GM23248 (cell line): ENCODE measurements at places on chromosomes 7 and 10.

- no peak for DNase-seq
Measured at GRCh38 chr7:98640375-98640774, 23.3 kb downstream of the NPTX2 start.

GRCh38 chr10:36358736-36359135, 716.6 kb upstream of the FZD8 start:
- DNase-seq: no peak

DNA sequence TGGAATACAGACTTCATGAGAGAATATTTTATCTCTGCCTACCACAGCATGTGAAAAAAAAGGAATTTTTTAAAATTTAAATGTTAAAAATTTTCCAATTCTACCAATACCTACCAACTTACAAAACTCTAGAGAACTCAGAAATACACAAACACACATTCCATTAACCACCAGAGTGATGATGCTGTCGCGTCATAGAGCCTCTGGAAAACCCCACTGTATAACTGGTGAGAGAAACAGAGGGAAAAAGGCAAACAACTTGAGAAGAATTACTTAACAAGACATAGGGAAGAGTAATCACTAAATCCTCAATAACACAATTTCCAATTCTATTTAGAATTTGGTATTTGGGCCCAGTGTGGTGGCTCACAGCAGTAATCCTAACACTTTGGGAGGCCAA, 6.2 kb upstream of the SPOCK2 start:
- DNase-seq: no peak

- peak; percentile 79 for DNase-seq
Measured at GRCh38 chr7:55964261-55965099, at the start of gene NIPSNAP2. Gene NIPSNAP2, plus strand, starts transcription at chr7:55964585. Its CDS starts 25 bp downstream, at chr7:55964610.

DNA sequence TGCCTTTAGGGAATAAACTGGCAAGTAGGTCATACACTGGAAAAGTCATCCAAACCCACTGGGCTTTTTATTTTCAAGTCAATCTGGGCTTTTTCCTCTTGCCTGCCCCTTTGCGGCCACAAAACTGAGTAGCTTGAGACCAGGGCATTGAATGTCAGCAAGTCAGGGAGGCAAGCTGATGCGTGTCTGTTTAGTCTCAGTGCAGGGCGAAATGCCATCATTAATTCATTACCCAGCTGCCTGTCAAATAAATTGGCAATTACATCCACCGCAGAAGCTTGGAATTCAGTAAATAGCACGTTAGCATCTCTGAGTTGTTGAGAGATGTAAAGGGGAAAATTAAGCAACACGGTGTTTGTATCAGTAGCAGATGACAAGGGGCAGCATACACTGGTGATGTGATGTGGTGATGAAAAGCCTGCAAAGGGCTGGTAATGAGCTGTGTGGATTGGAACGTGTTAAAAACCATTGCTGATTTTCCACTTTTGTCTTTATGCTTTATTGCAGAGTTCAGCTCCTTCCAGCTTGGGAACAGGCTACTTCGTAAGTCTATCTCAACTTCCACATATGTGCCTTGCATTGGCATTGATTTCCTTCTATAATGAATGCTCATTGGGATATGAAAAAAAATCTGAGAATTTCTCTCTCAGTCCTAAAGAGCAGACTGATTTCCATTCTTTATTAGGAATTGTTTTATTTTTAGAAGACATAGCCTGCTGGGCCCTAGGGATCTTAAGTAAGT, 535.9 kb downstream of the AUTS2 start:
- no peak for DNase-seq

- no peak for DNase-seq
Measured at GRCh38 chr10:108894402-108895301, 1028.7 kb downstream of the XPNPEP1 start.

DNA sequence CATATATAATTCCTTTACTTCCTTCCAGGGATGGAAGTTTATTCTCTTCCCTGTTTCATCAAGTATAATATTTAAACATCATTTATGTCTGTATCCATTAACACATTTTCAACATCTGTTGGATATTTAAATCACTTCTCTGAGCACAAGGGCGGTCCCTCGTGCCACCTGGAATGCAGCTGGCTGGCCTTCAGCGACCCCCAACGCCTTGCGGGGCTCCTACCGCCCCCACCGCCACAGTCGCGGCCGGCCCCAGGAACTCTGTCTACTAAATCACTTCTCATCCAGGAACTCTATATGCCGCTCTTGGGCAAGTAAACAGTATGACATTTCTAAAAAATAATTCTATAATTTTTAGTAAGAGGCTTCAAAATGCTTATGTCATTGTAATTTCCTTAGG, 221.1 kb upstream of the PTN start:
- no peak for DNase-seq

DNA sequence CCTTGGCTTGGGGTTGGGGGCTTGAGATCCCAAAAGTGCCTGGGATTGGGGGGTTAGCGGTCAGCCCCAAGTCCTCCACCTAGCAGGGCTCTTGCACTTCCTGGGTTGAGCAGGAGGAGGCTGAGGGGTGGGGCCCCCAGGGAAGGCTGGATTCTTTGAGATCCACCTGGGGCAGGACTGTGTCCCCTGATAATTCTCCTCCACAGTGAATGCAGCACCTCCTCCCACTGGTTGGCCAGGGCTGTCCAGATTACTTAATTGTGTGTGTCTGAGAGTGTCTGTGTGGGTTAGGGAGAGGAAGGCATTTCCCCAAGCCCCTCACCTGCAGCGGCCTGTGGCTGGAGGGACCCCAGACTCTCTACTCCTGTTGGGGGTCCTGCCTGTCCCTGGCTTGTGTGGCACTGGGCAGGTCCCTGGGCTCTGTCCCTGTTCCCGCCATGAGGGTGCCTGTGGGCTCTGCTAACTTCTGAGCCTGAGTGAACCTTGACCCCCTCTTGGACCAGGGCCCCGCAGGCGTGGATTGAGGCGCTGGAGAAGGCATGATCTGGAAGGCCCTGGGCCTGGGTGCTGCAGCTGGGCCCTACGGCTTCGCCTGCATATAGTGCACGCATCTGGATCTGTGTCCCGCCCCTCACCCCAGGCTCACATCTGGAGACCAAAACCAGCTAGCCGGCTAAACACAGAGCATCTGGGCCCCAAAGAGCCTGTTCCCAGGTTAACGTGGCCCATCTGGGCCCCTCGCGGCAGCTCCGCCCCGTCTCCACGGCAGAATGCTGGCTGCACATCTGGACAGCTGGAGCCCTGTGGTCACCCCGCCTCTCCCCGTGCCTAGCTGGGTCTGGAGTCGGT, 10.4 kb downstream of the TMEM270 start:
- DNase-seq: no peak

- no peak for DNase-seq
Measured at GRCh38 chr7:84924353-84924752, 262.5 kb downstream of the SEMA3D start.

DNA sequence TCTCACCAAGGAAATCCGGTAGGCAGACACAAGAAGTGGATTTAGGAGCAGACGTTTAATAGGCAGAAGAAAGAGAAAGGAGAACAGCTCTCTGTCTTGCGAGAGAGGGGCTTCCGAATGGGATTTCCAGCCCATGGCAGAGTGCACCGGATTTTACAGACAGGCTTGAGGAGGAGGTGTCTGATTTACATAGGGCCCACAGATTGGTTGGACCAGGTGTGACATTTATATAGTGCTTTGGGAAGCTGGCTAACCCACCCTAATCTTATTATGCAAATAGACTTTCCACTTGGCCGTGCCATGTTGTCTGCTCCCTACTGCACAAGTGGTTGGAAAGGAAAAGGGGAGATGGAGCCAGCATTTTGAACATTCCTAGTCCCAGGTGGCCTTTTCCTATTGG, 57.8 kb downstream of the ANKMY2 start:
- DNase-seq: no peak

GRCh38 chr10:80662429-80663261, 124.9 kb downstream of the SH2D4B start:
- DNase-seq: peak; percentile 84

DNA sequence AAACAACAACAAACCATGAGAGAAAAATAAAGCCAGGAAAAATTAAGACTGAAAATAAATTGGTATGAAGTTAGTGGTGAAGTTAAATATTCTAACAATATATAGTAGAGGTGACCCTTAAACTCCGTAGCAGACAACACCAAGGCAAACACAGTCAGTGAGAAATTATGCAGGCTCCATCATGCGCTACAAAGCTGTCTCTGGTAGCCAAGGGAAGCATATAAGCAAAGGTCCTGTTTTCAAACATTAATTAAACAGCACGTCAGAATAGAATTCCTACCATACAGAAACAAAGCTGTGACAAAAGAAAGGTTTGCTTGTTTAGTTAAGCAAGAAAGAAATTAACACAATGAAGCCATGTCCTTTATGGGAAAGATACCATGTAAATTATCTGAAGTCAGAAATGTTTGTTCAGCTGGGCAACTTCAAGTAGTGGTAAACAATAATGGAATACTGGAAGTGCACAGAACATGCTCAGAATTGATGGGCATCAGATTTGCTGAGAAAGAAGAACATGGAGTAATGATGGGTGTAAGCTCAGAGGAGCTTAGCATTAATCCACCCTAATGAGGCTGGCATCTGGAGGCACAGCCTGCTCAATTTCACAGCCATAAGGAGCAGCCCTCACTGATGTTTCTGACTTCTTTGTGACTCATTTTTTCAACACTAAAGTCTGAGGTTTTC, 75.7 kb downstream of the IGF2BP3 start:
- DNase-seq: peak; percentile 60

DNA sequence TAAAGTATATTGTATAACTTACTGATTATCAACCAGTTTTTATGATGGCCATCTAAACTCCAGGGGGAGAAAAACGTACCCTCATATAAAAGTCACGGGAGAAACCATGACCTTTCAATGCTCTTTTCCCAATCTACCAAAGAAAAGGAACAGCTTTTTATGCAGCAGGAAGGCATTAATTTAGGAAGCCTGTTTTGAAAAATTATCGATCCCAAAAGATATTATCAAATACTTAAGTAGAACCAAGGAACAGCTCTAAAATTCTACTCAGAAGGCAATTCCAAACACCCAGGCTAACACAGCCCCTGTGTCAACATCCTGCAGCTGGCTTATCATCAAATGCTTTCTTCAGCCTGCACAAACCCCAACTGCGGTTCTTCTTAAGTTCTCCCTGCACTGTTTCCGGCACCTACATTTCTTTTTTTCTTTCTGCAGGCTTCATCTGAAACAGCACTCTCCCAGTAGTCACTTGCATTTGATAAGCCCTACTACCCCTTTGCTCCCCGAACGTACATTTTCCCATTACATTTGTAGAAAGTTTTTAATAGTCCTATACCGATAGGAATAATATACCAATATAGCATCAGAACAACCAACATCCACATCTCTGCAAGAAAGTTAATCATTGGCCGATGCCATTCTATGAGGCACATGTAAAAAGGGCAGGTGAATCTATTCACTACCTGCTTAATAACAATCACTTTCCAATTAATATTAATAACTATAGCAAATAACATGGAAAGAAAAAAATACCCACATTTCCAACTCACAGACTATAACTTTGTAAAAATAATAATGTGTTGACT, 47.9 kb downstream of the PIP4K2A start:
- no peak for DNase-seq

DNA sequence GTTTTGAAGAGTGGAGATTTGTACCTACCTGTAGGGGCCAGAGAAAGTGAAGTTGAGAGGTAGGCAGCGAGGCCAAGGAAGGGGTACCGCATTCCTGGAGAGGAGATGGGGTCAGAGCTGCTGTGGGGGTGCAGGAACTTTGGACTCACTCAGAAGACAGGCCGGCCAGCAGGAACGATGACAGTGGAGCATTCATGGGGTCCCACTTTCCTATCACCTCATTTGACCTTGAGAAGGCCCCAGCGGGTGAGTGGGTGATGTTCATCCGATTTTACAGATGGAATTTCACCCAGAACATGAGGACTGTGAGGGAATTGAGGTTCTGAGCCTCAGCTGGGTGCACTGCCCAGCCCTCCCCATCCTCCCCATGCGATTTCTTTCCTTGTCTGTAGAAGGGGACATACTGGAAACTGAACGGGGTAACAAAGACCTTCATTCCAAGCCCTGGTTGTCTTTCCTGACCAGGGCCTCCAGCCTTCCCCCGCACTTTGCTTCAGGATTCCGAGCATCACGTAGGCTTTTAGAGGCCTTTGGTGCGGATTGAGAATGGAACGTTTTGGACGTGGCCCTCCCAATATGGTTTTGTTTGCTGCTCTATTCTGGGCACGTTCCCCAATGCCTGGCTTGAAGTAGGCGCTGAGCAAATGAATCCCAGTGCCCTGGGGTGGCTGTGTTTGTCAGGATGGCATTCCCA, 87.3 kb downstream of the ADCY1 start:
- no peak for DNase-seq

- no peak for DNase-seq
Measured at GRCh38 chr10:32227802-32228201, 119.2 kb downstream of the EPC1 start.

DNA sequence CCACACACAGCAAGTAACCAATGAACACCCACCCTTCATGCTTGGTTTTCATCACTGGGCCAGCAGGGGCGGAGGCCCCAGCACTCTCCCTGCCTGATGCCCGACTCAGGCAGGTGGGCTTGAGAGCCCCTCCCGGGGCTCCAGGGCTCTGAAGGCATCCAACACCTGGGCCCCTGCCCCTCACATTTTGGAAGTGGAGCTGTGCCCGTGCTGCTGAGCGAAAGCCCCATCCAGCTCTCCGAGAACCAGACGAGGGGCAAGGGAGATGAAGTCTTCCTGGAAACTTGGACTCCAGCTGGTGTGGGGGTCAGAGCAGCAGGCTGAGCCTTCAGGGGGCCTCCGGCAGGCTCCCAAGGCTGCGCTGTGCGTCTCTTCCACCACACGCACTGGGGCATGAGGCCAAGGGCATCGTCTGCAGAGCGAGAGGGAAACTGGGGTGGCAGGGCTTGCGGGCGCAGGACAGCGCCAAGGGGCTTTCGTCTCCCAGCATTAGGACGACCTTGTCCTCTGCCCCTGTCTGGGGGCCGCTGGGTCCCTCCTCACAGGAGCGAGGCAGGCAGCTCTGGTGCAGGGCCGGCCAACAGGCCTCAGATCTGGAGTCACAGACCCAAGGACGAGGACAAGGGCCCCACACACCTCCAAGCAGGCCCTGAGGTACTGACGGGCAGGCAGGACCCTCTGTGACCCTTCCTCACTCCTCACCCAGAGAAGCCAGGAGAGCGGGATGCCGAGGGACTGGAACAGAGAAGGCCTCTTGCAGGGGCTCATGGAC, 108.3 kb upstream of the FAM20C start:
- DNase-seq: no peak
